T-helper 9 cell (primary cell): ENCODE measurements at places on chromosomes 6 and 20.

DNA sequence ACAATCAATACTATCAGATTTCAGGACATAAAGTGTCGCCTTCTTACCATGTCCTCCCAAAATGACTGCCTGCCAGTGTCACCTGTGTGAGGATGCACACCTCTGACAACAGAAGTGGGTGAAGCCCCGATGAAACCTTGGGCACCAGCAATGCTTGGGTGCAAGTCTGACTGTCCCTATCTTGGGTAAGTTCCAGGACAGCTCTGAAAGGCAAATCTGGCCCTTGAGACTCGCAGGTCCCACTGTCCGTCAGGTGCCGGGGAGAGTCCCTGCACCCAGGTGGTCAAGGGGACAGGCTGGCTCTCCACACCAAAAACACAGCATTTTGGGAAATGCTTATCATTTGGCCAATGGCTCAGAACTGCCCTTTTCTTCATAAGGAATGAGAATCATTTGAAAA lies 43.3 kb downstream of the EZR start:
- DNase-seq: no peak

DNA sequence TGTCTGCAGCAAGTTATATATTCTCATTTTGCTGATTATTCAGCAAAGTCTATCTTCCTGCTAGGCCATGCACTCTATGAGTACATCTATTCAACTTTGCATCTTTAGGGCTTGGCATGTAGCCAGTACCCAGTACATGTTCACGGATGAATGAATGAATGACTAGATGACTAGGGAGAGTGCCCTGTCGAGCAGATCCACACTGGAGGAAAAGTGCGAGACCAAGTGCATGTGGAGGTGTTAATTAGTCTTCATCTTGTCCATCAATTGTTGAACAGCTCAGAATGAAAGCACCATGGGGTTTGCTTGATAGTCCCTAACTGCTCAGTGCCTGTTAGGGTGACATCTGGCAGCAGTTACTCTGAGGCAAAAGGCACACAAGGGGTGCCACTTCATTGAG lies 30.4 kb downstream of the TM9SF4 start:
- no peak for DNase-seq

GRCh38 chr20:63082939-63083735 lies 76.4 kb upstream of the BHLHE23 start:
- no peak for DNase-seq

DNA sequence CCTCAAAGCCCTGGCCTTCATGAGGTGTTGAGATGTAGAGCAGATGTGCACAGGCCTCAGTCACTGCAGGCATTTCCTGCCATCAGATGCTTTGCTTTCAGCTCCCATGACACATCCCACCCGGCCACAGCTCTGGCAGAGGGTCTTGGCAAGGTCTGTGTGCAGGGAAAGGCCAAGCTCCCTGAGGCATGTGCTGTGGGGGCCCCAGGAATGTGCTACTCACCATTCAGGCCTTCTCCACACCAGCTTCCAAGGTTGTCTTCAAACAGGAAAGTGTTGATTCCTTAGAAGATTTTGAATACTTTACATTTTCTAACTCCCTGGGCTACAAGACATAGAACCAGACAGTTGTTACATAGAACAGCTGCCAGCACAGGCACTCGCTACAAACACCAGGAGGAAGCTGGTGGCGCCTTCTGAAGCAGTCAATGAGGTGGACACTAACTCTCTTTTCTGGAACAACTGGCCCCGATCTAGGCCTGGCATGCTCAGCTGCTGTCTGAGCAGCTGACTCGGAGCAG lies 27.8 kb downstream of the CASS4 start:
- DNase-seq: no peak

GRCh38 chr6:78868116-78868515 lies 765 bp downstream of the IRAK1BP1 start:
- DNase-seq: no peak

- DNase-seq: no peak
Observed at GRCh38 chr20:59585714-59586409, 18.5 kb upstream of the PHACTR3 start.

DNA sequence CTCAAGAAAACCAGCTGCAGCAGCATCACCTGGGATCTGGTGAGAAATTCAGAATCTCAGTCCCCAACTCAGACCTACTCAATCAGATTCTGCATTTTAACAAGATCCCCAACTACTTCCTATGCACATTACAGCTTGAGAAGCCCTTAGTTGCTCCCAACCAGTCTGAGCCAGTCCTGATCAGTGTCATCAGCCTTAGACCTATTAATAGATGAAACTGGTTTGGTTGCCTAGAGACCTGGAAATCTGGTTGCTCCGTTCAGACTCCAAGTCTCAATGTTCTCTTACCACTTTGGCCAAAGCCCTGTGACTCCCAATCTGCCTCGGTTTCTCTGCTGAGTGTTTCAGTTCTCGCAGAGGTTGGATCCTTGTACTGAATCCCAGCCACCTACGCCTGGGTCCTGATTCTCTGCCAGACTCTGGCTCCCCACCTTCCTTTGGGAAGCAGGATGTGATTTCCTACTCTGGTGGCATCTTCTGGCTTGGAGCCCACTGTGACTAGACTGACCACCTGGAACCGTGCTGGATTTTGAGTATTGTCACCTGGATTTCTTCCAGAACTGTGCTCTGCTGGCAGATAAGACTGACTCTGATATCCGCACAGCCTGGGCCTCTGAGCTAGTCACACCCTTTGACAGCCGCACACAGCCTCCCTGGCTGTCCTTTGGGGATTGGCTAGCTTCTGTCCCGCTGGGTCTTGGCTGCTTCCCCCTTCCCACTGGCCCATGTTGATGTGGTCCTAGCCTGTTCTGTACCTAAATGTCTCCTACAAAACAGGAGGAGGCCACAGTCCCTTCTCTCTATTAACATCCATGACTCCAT lies 20.3 kb upstream of the ATXN1 start:
- DNase-seq: no peak

GRCh38 chr20:32971703-32972161 lies 32.5 kb downstream of the SUN5 start:
- no peak for DNase-seq

DNA sequence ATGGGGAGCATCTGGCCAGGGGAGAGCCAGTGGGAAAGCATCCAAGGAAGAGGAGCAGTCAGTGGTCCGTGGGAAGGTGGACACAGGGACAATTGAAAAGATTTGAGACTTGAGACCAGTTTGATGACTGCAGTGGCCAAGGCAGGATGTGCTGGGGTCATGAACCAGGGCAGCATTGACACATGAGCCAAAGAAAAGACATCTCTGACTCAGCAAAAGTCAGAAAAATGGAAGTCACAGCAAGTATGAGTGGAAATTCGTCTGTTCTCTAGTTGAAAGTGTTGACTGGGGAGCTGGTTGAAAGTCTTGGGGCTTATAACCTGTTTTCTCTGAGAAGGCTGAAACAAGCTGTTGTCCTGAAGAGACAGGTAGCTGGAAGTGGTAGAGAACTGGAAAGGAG lies 31.3 kb downstream of the RAB22A start:
- DNase-seq: no peak

DNA sequence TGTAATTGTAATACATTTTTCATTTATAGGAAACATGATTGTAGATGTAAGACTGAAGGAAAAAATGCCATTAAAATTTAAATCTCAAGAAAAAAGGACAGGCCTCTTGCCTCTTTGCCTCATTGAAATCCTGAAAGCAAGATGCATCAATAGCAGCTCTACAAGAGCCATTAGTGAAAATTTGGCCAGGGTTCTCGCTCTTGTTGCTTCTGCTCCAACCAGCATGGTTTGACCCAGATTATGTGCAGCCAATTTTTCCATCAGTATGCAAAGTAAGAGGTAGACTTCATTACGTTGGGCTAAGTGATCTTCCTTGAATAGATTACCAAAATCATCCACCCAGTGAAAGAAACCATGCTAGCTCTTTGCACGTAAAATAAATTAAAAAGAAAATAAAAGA lies 106.6 kb downstream of the SGK1 start:
- no peak for DNase-seq

GRCh38 chr6:46104209-46104608 lies 25.6 kb upstream of the ENPP4 start:
- DNase-seq: no peak

- no peak for DNase-seq
Observed at GRCh38 chr20:23116311-23117089, 30.4 kb upstream of the CD93 start.

DNA sequence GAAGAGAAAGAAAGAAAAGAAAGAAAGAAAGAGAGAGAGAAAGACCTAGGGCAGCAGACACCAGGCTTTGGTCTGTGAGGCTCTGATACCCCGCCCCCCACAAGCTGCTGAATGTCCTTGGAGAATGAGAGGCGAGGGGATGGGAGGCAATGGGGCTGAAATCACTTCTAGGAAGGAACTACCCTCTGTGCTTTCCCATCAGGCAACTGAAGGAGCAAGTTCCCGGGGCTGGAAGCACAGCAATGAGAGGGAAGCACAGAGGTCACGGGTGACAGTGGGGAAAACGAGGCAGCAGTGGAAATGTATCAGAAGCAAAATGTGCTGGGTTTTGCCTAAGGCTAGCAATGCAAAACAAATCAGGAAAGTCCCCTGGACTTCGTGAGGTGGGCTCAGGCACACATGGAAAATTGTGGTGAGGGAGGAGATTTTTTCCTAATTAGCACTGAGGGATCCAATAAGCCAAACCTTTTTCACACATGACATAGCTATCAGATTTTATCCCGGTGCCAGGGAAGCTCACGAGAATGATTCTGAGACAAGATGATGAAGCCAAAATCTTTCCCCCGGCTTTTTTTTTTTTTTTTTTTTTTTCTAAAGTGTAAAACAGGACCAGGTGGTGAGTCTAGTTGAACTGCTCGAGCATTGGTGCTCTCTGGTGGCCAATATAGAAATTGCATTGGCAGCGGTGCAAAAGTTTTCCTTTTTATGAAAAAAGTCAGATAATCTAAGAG lies 16.8 kb upstream of the ARFGEF2 start:
- DNase-seq: peak; percentile 59

- DNase-seq: no peak
Observed at GRCh38 chr6:140541288-140541687, 1166.8 kb upstream of the CITED2 start.

DNA sequence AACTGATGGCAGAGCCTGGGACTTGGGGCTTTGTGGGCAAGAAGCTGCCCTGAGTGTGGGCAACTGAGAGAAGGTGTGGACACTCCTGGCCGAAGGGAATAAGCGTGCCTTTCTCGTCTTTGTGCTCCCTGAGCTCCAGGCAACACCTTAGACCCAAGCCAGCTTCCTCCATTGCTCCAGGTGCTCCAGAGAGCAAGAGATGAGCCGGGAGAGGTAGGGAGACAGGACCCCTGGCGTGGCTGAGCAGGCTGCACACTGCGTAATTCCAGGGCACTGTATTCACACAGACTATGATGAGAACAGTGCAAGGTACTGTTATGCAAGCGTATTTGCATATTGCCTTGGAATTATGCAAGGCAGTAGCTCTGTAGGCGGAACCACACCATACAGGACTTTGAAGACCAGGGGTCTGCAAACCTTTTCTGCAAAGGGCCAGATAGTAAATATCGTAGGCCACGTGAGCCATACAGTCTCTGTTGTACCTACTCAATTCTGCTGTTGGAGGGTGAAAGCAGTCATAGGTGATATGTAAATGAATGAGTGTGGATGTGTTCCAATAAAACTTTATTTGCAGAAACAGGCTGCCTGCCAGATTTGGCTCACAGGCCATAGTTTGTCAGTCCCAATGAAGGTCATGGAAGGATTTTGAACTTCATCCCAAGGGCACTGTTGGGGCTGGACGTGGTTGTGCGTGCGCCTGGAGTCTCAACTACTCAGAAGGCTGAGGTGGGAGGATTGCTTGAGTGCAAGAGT lies 42.1 kb upstream of the FAM83D start:
- DNase-seq: no peak

DNA sequence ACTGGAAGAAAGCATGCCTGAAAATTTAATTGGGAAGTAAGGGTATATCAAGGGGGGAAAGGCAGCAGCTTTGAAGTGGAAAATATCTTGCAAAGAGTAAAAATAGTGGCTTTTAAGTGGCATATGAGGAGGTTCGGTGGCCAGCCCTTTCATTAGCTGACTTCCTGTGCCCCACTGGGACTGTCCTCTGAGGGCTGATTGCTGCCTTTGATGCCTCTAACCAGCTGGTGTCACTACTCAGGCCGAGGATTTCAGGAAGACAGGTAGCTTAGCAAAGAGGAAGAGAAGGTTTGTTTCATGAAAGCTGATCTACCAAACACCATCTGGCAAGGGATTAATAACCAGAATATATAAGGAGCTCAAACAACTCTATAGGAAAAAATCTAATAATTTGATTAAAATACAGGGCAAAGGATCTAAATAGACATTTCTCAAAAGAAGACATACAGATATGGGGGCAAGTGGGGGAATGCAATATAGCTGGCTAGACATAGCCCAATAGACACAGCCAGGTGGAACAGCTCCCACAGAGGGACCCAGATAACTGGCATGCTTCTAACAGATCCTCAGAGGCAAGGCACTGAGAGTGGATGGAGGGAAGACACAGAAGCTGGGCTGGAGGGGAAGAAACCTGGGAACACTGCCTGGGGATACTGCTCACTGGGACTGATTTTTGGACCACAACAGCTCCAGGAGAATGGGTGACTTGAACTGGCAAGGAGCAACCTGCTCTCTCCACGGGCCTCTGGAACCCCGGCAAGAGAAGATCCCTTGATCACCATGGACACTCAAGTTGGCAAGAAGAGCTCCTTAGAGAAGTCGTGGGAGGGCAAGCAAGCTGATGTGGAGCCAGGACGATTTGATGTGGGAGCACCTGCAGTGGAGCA lies 33.2 kb downstream of the CCN2 start:
- DNase-seq: no peak

DNA sequence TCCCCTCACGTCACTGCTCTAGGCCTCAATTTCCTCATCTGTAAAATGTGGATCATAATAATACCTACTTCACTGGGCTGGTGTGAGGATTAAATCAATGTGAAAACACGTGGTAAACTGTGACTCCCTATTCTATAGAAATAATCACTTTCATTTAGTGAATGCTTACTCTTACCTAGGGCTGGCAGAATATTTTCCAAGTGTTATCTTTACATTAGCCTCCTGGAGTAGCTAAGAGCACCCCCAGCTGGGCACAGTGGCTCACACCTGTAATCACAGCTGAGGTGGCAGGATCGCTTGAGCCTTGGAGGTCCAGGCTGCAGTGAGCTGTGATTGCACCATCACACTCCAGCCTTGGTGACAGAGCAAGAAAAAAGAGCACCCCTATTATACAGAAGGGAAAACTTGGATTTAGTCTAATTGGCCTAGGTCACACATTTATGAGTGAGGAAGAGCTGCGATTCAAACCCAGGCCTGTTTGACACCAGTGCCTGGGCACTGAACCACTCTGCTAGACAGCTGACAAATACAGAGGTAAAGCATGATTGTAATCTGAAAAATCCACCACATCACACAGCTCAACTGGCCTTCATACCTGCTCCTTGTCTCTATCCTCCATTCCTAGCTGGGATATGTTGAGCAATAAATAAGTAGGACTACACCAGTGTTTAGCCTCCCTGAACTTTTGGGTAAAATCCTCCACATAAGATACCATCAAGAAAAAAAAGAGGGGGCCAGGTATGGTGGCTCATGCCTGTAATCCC lies 1.4 kb upstream of the SNTA1 start:
- peak; percentile 10 for DNase-seq

GRCh38 chr6:4371207-4371921 lies 236.0 kb upstream of the ECI2 start:
- DNase-seq: no peak

- no peak for DNase-seq
Observed at GRCh38 chr6:156848533-156848932, 71.4 kb downstream of the ARID1B start.

- DNase-seq: no peak
Observed at GRCh38 chr6:130740308-130740707, 86.9 kb upstream of the SMLR1 start.
